Nephron progenitor cell (in vitro differentiated cells): ENCODE measurements at places on chromosomes 1 and 21.

- no peak for DNase-seq
Measured at GRCh38 chr1:48939042-48939441, 162.4 kb upstream of the BEND5 start.

DNA sequence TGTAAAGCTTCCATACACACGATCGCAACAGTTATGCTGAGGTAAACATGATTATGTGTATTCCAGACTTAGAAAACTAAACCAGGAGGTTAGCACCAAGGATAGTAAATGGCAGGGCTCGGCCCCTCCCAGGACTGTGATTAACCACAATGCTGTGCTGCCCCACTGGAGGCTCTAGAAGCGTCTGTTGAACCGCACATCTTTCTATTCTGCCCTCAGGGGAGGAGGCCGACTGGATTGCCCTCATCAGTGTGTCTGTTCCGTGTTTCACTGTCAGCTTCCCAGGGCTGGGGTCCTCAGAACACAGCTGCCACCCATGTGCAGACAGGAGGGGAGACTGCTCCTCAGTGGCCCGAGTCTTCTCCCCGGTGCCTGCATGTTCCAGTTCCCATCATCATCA is 12.8 kb upstream of the ASCL5 start:
- DNase-seq = no peak

- no peak for DNase-seq
Measured at GRCh38 chr1:31521761-31522555, 54.4 kb upstream of the TINAGL1 start.

- DNase-seq = no peak
Measured at GRCh38 chr1:88455621-88456256, 228.3 kb upstream of the PKN2 start.

DNA sequence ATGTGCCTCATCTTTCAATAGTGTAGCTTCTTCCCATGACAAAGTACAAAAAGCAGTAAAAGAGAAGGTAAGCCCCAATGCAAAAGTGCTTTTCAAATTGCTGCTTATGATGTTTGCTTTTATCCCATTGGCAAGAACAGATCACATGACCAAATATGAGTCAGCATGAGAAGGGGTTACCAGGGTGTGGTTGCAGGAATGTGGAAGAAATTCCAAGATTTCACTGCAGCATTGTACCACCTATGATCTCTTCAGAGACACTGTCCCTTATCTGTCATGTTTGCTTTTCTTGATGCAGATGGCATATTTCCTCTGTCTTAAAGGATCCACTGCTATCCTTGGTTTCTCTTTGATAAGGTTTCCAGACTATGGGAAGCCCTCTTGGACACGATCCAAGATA is 1006.9 kb upstream of the PRMT6 start:
- DNase-seq = no peak

DNA sequence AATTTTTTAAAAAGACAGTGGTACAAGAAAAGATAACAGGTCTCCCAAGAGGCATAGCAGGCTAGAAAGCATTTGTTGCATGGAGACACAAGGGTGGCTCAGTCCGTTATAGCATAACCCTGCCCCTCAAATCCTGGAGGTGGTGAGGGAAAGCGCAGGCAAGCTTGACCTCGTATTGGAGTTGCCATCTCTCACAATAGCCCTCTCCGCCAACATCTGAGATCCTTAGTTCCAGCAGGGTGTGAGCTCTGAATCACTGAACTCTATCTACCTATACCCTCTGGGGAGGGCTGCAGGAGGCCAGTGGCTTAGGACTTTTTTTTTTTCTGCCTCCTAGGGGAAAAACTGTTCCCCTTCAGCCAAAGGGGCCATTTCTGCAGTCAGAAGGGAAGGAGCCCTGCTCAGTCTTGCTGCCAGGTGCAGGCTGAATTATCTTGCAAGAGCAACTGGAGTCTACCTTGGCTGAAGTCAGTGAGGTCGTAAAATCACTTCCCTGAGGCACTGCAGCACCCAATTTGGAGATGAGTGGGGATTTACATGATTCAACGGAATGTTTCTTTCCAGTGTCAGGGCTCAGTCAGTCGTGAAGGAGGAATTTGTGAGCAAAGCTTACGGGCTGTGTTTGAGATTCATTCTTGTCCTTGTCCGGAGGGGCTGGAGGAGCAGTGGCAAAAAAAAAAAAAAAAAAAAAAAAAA is 17.2 kb upstream of the C8A start:
- no peak for DNase-seq

DNA sequence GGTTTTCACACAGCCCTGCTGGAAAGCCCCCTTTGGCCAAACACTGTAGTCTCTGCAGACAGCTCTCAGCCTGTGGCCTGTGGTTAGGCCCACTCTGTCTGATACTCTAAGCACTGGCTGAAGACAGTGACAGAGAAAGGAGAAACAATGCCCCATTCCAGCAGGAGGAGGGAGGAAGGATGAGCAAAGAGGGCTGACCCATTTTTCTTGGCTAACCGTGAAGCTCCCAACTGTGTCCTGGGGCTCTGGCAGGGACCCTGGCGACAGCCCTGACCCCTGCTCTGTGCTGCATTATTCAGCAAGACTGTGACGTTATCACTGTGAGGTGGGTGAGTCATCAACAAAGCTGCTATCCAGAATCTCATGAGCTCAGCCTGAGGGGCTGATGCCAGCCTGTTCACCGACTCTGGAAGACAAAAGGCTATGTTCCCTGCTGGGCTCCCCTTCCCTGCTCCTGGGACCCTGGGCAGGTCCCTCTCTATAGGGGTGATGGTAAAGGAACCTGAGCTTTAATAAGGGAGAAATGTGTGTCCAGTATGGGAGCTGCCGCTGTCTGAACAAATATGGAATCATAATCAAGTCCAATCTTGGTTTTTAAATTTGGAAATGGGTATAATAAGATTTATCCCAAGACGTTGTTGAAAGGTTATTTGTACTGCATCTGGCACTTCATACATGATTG is 107.0 kb downstream of the RHOU start:
- DNase-seq = no peak

- peak; percentile 42 for DNase-seq
Measured at GRCh38 chr21:34890724-34891612, 158.1 kb downstream of the RUNX1 start.

GRCh38 chr1:110309139-110309538 is 30.0 kb upstream of the RBM15 start:
- no peak for DNase-seq

DNA sequence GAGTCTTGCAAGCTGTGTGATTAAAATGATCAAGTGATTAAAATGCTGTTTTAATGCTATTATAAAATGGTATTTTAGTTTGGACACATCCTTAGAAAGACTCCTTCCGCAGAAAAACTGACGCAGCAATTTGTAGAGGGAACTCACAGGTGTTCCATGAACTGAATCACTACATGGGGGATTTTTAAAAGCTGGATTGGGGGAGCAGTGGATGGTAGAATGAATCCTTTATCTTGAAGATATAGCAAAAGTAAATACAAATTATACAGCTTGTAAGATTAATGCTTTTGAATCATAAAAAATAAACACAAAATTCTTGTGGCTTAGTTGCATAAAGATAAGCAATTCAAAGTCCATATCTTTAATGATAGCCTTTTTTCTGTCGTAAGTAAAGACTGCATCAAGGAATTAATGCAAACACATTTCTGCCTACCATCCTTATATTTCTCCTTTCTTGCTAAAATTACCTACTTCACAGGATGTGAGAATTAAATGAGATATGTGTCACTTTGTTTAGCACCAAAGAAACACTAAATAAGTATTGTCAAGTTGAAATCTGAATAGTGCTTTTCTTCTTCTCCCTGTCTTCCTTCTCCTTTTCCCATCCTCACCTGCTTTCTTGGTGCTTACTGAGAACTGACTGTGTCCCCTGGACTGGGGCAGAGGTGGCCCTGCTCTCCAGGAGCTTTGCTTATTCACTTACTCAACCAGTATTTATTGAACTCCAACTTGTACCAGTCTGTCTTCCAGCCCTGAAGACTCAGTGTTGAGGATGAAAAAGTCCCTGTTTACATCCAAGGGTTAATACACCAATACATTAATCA is 61.5 kb upstream of the F3 start:
- DNase-seq = no peak

DNA sequence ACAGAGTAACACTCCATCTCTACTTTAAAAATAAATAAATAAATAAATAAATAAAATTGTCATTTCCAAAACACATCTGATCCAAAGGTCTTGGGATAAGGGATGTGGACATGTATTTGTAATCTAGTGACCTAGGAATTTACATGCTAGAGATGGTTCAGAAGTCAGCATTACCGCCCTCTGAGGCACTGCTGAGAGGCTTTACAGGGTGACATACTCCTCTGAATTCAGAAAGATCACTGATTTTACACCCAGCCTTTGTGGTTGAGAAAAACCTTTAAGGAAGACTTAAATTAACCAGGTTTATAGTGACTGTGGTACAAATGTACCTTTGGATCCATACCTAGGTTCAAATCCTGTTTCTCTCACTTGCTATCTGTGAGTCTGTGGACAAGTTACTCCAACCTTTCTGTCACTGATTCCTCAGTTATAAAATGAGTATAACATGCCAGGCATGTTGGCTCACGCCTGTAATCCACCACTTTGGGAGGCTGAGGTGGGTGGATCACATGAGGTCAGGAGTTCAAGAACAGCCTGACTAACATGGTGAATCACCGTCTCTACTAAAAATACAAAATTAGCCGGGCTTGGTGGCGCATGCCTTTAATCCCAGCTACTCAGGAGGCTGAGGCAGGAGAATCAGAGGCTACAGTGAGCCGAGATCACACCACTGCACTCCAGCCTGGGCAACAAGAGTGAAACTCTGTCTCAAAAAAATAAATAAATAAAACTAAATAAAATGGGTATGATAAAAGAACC is 20.1 kb downstream of the OSBPL9 start:
- no peak for DNase-seq

DNA sequence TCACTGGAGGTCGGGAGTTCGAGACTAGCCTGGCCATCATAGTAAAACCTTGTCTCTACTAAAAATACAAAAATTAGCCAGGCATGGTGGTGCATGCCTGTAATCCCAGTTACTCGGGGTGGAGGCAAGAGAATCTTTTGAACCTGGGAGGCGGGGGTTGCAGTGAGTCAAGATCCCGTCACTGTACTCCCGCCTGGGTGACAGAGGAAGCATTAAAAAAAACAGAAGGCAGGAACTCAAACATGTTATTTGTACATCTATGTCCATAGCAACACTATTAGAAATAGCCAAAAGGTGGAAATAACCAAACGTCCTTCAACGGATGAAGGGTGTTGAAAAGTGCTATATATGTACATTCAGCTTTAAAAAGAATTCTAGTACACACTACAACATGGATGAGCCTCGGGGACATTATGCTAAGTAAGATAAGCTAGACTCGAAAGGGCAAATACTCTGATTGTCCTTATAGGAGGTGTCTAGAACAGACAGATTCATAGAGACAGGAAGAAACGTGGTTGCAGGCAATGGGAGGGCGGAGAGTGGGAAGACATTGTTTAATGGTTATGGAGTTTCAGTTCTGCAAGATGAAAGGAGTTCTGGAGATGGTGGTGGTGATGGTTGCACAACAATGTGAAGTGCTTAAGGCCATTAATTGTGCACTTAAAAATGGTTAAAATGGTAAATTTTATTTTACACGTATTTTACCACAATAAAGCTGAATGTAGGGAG is 19.2 kb downstream of the NLRP3 start:
- no peak for DNase-seq

- no peak for DNase-seq
Measured at GRCh38 chr1:112806090-112806642, 91.0 kb upstream of the PPM1J start.

DNA sequence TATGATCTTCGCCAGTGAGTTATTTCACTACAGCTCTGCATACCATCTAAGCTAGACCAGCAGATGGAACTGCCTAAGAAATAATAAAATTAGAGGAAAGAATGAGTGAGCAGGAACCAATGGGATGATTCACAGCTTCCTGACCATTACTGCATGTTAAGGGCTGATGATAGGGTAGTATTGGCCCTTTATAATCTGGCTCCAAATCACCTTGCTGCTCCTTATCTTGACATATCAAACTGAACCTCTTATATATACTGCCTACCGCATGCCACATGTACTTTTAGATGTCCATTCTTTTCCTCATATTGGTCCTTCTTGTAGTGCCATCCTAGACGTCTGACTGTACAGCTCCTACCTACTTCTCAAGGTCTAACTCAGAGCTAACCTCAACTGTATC is 524.4 kb downstream of the DPYD start:
- no peak for DNase-seq

GRCh38 chr1:21725748-21726392 is 56.7 kb upstream of the RAP1GAP start:
- DNase-seq = no peak

- DNase-seq = peak; percentile 10
Measured at GRCh38 chr1:85544689-85545215, 35.8 kb upstream of the CCN1 start.

GRCh38 chr1:30372792-30373433 is 350.5 kb downstream of the MATN1 start:
- DNase-seq = peak; percentile 27

GRCh38 chr1:156527584-156527983 is 27.0 kb upstream of the MEF2D start:
- DNase-seq = no peak

- no peak for DNase-seq
Measured at GRCh38 chr1:112458756-112459155, 50.0 kb upstream of the WNT2B start.

DNA sequence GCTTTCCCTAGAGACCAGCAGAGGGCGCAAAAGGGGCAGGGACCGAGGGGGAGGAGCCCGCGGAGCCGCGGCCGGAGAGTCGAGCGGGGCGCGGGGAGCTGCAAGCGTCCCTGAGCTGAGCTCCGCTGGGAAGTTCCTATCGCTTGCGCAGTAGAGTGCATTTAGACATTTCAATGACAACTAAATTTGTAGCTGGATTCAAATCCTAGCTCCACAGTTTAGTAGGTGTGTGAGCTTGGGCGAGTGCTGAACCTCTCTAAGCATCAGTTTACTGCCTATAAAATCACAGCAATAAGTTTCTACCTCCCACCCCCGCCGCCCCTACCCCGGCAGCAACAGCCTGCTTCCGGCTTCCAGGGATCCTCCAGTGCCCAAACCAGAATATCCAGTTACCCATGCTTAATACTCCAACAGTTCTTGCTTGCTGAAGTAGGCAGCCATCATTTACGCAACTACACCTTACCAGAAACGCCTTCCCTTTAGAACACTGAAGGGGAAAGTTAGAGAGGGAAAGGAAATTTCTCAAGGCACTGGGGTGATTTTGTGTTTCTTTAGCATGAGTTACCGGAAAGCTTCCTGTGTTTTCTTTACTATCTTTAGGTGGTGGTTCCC is 9.1 kb downstream of the TLR5 start:
- peak; percentile 90 for DNase-seq
